ENCODE measurements at places on chromosomes 5 and 9.

DNA sequence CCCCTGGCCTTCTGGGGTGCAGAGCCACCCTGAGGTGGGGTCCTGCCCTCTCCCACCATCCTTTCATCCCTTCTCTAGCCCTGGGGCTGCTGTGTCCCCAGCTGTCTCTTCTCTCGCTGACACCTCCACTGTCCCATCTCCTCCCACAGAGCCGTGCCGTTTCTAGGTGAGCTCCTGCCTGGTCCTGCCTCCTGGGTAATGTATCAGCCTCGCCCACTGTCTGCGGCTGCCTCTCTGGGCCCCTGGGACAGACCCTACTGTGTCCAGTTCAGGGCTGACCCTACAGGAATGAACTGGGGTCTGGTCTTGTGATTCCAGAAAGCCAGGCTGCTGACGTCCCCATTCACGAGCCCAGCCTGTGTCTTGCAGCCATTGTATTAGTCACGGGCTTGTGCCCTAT lies 4.1 kb downstream of the PAEP start:
- no peak for DNase-seq

DNA sequence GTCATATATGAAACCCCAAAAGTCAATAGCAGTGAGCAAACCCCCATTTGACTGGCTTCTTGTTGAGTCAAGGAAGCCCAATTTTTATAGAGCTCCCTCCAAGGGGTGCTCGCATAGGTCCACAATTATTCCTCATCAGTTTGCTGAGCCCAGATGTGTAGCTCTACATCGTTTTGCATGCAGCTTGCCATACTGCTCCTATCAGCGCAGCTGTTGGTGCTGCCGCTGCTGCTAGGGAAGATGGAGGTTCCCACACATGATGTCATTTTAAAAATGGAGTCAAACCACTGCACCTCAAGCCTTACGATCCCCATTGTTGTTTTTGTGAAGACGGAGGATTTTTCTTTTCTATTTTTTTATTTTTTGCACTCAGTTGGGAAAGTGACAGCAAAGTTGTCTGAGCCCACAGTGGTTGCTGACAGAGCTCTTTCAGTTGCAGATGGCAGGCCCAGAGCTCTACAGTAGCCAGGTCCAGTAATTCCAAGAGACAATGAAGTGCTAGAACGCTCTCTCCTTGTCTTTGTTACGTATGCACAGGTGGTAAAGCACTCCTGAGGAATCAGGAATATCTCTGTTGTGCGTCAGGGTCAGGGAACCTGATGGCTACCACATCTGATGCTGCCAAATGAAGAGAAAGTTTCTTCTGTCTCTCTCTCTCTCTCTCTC lies 23.2 kb upstream of the C5orf63 start:
- no peak for DNase-seq

DNA sequence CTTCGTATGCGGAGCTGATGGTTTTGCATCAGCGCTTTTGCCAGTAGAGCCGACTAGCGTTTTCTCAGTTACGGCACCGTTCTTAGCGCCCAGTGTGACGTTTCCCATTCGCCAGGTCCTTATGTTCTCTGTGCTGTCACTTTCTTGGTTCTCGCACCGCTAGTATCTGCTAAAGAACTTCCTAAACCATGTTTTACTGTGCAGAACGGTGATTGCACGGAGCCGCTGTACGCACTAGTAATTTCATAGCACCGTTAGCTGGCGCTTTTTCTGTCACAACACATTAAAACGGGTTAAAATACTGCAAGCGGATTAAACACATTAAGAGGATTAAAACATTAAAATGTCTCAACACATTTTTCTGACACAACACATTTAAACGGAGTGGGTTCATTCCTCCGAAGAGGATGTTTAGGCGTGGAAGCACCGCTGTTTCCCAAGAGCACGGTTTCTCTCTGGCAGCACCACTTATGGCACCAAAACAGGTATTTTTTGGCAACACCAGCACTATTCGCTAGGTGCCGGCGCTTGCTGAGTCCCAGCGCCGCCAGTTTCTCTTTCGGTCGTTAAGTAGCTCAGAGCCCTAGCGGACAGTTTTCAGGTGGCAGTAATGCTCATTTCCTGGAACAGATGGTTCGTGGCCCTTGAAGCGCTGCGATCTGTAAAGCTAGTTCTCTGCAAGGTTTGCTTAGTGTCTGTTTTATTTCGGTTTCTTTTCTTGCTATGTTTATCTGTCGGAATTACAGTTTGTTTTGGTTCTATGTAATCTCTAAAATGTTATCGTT lies 20.3 kb downstream of the ANXA2R start:
- peak; percentile 86 for DNase-seq

DNA sequence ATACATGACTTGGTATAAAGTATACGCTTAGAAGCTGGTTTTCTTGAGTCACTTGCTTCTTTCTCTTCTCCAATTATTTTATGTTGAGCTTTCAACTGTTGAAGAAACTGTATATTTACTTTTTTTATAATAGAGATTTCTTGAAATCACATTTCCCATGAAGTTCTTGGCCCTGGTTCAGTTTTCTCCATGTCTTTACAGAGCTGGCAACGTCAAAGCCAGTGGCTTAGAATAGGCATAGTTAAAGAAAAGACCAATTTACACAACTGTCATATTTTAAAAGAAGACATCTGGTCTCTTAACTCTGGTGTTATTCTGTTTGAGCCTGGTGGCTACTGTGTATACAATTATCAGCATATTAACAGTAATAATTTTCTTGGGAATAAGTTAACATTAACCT lies 1249.3 kb downstream of the CDH12 start:
- no peak for DNase-seq

DNA sequence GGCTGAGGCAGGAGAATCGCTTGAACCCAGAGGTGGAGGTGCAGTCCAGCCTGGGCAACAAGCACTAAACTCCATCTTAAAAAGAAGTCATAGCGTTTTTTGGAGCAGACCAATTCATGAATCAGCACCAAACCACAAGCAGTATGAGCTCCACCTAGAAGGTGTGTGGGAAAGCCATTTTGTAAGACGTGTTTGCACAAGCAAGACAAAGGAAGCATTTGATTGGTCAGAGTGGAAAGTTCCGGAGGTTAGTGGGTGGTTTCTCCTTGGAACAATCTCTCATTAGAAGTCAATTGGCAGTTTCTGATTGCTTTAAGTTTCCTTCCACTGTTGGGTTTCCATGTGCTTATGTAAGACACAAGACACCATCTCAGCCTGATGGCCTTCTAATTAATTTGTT lies 5.0 kb downstream of the SRD5A1 start:
- no peak for DNase-seq

- DNase-seq = peak; percentile 42
Measured at GRCh38 chr5:95842854-95843544, 20.5 kb upstream of the GLRX start.

DNA sequence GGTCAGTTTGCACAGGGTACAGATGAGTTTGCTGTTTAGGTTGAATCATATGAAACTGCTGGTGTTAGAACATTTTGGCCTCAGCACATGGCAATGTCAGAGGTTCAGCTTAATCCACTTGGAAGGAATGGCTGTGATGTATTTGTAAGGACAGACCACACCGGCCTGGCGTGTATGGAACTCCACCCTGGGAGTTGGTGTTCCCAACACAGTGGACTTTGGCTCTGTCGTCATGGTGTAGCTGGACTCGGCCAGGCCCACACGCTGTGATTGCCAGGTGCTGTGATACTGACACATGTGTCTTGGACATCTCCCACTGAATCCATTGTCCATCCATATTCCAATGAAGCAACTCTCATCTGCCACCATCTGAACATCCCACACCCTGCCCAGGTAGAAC lies 90.3 kb downstream of the ZNF618 start:
- no peak for DNase-seq

DNA sequence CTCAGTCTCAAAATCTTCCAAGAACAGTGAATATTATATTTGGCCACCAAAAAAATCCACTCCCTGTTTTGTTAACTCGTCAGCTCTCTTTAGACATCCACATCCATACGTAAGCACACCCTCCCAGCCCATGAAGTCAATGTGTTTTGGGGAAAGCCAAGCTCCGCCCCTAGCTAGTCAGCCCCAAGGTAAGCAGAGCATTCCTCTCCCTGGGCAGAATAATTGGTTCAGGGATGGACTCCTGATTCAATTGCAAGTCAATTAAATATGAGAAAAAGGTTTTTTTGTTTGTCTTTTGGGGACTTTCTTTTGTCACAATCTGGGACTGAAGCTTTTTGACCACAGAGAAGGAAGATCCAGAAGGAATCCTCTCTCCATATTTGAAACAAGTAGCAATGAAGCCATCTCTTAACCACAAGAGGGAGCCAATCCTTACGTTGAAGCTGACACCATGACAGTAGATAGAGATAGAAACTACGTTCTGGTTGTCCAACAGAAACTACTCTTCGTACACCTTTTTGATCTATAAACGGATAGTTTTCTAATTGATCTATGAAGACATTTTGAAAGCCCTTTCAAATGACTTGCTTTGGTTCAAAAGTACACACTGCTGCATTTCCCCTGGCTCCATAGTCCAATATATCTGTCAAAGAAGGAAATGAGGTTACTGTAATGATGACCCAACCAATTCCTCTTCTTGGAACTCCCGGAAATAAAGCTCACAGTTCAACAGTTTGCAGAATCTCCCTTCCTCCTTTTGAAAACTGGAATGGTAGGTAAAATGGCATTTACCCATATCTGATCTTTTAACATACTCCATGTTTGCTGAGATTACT lies 166.4 kb downstream of the TLE1 start:
- peak; percentile 59 for DNase-seq

- DNase-seq = no peak
Measured at GRCh38 chr5:140420226-140420570, 18.6 kb downstream of the ANKHD1 start.

DNA sequence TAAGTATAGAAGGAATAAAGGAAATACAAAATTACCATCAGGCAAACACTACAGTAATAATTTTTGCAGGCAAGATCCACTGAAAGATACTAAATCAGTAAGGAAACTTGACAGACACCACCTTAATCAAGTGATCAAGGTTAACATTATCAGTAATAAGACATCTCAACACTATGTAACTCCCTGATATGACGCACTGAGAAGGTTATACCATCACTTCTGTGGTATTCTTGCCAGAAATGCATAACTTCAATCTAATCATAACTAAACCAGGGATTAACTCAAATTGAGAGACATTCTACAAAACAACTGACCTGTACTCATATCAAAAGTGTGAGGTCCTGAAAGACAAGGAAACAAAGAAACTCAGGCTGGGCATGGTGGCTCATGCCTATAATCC lies 52.5 kb upstream of the GABRP start:
- no peak for DNase-seq

- no peak for DNase-seq
Measured at GRCh38 chr9:98836206-98836605, 28.7 kb downstream of the GALNT12 start.

DNA sequence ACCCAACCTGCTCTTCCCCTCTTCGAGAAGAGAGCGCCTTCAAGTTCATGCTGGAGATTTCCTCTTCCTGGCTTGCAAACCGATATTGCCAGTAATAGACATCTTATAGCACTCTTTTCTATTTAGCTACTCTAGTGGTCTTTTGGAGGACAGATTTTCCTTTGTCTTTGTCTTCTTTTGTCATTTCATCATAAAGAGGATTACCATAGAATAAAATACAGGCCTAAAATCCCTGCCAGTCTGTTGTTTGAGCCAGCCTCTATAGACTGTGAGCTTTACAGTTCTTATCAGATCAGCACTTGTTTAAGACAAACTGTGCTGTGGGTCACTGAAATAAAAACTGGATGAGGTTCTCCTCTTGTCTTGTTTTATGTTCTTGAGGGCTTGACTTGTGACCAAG lies 802.8 kb downstream of the NR2F1-AS1 start:
- DNase-seq = no peak

DNA sequence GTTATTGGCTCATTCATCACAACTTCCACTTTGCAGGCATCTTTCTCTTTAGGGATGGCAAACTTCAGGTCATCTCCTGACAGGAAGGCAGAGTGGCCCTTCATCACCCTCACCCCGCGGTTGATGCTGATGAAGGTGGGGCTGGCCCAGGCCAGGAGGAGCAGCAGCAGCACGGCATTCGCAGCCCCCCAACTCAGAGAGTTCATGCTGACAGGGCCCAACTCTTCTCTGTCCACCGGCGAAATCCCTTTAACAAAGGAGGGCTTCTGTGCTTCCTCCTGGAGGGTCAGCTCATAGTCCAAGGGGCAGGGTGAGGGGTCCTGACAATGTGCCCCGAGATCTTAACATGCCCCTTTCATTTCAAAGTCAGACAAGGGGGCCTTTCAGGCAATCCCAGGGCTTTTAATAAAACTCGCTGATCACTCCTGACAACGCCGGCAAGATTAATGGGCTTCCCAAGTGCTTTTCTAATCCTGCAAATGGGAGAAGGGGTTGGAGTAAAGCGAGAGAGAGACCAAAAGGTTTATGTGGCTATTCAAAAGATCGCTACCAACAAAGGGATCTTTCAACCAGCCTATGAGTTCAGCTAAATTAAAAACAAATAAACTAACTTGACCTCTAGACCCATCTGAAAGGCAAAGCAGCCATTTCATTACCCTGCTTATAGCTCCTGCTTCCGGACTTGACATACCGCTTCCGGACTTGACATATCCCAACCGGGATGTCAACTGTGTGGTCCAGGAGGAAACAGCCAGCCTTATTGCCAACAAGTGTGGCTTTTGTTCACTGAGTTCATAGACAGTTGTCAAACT lies 41.2 kb downstream of the FREM1 start:
- no peak for DNase-seq

DNA sequence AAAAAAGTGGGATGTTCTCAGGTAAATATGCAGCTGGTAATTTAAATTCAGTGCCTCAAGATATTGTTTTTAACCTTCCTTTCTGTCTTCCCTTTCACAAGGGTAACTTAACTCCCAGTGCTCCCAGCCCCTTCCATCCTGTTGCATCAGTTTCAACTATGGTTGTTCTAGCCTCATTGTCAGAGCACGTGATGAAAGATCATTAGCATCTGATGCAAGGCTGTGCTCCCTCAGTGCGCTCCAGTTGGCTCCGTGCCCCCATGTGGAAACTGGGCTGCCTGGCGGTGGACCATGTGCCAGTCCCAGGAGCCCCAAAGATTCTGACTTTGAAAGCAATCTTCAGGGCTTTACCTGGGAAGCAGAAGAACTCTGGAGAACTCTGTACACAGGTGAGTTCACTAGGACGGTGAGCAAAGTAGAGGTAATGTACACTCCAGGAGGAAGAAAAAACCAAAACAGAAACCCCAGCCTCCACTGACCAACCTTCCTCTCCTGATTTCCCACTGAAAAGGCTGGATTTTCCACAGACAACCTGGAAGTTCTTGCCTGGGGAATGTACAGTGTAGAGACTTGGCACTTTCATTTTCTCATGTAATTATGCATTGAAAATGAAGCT lies 96.9 kb downstream of the SLC1A3 start:
- peak; percentile 42 for DNase-seq
